ELR (cell line): ENCODE measurements at places on chromosomes 5 and 9.
A peak's percentile ranks its signal among the peaks of the same experiment; 100 is the strongest.

DNA sequence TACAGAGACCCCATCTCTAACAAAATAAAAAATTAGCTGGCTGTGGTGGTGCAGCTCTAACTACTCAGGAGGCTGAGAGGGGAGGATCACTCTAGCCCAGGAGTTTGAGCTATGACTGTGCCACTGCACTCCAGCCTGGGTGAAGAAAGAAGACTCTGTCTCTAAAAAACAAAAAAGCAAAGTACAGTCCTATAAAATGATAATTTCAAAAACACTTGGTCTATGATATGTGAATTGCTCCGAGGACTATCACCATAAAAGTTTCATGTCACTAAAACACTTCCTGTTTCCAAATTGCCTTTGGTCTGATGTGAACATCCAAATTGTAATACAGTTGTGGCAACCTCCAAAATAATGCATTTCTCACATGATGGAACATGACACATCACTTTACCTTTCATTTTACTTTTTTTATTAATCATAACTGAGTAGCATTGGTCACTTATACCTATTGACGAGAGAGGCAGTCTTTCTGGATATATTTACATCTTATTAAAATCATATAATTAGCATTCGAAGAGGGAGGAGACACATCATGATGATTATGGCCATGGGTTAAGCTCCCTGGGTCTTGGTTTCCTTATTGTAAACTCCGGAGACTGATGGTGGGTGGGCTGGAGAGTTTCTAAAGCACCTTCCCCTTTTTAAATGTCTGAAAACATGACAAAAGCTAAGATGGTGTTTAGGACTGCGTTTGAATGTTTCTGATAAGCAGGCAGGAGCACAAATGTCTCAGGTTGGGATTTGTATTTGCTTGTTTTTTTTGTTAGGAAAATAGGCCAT, 25.8 kb upstream of the CD180 start:
- no peak for DNase-seq

- DNase-seq: no peak
Measured at GRCh38 chr9:107740088-107740980, 250.8 kb upstream of the KLF4 start.

- DNase-seq: no peak
Measured at GRCh38 chr9:18849890-18850677, 182.9 kb downstream of the SAXO1 start.

DNA sequence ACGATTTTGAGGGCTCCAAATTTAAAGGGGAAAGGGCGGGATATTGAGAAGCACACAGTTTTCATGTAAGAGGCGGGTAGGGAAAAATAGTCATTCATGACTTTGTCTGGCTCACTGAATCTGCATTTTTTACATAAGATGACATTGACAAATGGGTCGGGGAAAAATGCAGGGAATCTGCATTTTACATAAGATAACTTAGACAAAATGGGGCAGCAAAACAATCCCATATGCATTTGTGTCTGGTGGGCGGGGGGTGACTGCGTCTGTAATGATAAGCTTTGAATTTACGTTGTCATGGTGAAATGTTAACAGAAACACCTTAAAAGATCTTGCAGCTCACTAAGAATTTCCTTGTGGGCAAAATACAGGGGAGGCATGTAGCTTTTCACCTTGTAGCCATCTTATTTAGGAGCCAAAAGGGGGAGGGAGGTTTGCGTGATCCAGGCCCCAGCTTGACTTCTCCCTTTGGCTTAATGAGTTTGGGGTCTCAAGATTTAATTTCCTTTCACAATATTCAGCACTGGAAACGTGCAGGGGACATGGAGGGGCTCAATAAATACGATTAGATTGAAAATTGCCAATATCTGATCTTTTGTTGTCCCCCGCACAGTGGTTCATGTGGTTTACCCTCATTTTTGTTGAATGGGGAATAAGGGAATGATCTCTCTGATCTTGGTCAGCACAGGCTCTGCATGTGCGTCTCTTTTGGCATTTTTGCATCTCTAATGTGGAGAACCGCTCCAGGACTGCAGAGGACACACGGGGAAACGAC, 41.1 kb upstream of the GADD45G start:
- no peak for DNase-seq

DNA sequence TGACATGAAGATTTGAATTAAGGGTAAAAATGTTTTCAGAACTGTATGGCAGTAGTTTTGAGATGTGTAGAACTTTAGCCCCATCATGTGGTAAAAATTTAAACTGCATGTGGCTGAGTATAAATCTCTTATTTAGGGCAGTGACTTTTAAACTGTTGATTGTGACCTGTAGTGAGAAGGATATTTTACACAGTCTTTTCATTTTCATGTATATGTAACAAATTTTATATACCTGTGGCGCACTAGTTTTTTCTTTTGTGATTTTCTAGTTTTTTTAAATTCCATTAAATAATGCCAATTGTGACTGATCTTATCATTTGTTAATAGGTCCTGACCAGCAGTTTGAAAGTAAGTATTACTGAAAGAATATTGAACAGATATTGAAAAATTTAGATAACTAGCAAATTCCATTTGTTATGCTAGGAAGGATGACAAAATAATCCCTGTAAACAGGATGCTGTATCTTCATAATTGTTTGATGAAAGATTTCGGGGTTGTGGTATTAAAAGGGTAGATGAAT, 47.2 kb downstream of the GPBP1 start:
- DNase-seq: peak; percentile 70

GRCh38 chr9:113350937-113351336, 1.6 kb downstream of the BSPRY start:
- no peak for DNase-seq

DNA sequence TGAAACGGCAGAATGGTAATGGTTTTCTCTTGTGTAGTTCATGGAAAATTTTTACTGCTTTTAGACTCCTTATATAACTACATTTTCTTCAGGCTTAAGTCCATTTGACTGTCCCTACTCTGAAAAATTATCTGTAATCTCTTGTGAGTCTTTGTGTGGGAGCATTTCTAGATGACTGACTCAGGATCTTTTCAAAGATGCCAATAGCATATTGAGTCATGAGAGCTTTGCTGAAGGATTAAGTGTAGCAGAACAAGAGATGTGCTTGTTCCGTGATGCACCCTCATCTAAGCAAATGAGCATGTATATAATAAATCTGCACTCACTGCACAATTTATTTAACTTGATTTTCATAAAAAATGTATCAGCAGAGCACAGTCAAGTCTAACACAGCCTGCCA, 298.7 kb upstream of the CDH6 start:
- no peak for DNase-seq

GRCh38 chr9:107467416-107467815, 22.2 kb downstream of the KLF4 start:
- no peak for DNase-seq

DNA sequence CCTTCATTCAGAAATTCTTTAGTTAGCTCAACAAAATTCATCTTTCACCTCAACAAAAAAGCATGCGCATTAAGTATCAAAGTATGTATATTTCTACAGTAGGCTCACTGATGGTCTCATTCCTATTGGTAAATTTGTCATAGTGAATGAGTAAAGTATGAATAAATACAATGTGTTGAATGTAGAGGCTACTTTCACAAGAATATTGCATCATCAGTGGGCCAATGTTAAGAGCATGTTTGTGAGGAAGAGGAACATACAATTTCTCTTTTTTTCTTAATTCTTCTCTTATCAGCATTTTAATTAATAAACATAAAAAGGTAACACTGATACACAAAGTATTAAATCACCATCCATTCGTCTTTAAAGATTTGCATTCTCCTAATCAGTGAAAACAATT, 505.1 kb downstream of the CETN3 start:
- DNase-seq: peak; percentile 2

- peak; percentile 37 for DNase-seq
Measured at GRCh38 chr9:26955222-26955903, 849 bp upstream of the IFT74 start.

DNA sequence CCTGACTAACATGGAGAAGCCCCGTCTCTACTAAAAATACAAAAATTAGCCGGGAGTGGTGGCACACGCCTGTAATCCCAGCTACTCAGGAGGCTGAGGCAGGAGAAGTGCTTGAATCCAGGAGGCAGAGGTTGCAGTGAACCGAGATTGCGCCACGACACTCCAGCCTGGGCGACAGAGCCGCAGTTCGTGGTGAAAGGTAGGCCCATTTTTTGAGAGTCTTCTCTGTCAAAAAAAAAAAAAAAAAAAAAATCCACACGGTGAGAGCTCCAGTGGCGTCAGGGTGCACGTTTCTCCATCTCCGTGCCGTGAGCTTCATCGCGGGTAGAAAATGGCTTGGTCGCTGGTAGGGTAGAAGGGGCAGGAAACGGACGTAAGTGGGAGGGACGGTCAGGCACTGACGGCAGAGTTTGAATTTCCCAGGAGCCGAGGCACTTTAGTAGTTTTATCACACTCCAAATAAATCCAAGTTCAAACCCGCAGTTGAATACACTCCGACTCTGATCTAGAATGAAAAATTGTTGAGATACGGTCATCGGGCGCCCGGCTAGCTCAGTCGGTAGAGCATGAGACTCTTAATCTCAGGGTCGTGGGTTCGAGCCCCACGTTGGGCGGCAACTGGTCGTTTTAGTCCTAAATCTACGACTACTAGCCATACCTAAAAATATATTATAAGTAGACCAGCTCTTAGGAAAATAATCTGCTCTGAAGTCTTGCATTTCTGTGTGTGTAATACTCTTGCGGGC, 2.4 kb upstream of the TRIM7 start:
- DNase-seq: peak; percentile 94

- no peak for DNase-seq
Measured at GRCh38 chr5:1010641-1011046, 2.0 kb downstream of the NKD2 start.

DNA sequence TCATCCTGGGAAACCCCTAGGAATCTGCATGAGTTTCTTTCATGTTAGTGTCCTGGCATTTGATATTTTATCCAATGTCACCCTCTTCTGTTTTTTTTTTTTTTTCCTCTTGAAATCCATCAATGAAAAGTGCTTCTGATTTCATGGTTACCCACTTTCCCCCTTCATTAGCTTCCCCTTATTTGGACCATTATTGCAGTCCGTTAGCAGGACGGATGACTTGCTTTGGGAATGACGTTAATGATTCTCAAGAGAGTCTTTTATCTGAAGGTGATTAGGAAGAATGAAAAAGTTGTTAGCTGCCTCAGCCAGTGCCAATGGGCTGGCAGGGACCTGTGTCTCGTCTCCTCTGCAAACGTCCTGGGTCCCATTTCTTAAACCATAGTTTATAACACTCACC, 134.7 kb downstream of the SEMA6A start:
- DNase-seq: no peak

GRCh38 chr9:126650404-126651341, 36.9 kb downstream of the LMX1B start:
- no peak for DNase-seq

- DNase-seq: no peak
Measured at GRCh38 chr5:79474367-79475151, 39.4 kb downstream of the HOMER1 start.

- DNase-seq: no peak
Measured at GRCh38 chr5:148687871-148688270, 33.5 kb upstream of the HTR4 start.

DNA sequence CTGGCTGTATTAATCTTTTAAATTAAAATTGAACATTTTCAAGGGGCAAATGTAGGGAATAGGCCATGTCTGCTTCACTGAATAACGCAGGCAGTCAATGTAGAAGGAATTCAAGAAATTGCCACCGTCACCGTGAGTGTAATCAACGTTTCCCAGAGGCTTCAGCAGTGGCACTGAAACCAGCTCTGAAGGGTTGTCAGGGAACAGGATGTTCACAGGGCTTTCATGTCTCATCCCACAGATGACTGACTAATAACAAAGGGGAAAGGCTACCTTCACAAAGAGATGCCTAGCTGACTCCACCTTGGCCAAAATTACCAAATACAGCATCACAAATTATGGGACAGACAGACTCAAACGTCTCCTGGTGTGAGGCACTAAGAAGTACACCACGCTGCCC, 70.4 kb upstream of the SIMC1 start:
- peak; percentile 34 for DNase-seq

GRCh38 chr5:120137582-120137981, 326.5 kb upstream of the PRR16 start:
- DNase-seq: no peak

- no peak for DNase-seq
Measured at GRCh38 chr5:94675965-94676618, 57.6 kb downstream of the SLF1 start.

GRCh38 chr9:89609426-89610006, 4.7 kb downstream of the GADD45G start:
- no peak for DNase-seq

GRCh38 chr5:145787996-145788395, 47.1 kb downstream of the PRELID2 start:
- DNase-seq: no peak

- DNase-seq: no peak
Measured at GRCh38 chr5:116595498-116595897, 20.9 kb upstream of the SEMA6A start.

DNA sequence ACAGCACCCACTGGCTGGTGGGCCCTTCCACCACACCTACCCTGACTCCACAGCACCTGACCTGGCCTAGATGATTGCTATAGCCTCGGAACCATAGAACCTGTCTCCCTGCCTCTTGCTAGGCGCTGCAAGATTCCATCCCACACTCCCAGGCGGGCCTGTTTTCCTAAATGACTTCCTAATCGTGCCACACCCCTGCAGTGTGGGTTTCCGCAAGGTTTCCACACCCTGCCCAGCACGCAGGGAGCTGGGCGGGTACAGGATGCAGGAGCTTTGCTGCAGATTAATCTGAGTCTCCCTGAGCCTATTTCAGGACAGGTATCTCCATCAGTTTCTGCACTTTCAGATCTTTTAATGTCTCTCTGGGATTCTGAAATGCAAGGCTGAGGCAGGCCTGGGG, 62.9 kb downstream of the SHB start:
- DNase-seq: no peak

DNA sequence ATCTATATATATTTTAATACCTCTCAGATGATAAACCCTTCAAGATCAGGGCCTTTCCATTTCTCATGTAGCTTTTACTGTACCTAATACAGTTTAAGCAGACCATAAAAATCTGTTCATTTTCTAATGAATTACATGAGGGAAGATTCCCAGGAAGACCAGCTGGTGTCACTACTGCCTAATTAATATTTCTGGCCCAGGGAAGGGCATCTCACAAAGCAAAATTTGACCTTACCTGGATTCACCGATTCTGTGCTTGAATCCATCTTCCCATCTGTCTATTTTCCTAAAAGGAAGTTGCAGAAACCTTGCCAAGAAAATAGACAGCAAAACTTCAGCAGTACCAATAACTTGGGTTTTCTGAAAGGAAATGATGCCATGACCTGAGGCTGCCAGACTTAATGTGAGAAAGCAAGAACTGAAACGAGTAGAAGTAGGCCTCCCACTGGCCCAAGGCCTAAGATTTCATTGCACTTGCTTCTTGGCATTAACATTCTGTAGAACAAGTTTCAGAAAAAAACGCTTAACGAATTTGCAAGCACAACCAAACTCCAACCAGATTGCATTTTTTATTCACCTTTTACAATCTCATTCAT, 83.0 kb upstream of the GLIS3 start:
- DNase-seq: peak; percentile 48

- DNase-seq: no peak
Measured at GRCh38 chr9:77743386-77743785, 95.3 kb upstream of the GNA14 start.

GRCh38 chr5:107769519-107769918, 98.8 kb upstream of the EFNA5 start:
- DNase-seq: no peak

- no peak for DNase-seq
Measured at GRCh38 chr5:132057498-132058255, 2.8 kb upstream of the IL3 start.
